ENCODE measurements at places on chromosomes 5 and 9.

- DNase-seq: no peak
Observed at GRCh38 chr5:72187388-72188075, 80.3 kb downstream of the MAP1B start.

DNA sequence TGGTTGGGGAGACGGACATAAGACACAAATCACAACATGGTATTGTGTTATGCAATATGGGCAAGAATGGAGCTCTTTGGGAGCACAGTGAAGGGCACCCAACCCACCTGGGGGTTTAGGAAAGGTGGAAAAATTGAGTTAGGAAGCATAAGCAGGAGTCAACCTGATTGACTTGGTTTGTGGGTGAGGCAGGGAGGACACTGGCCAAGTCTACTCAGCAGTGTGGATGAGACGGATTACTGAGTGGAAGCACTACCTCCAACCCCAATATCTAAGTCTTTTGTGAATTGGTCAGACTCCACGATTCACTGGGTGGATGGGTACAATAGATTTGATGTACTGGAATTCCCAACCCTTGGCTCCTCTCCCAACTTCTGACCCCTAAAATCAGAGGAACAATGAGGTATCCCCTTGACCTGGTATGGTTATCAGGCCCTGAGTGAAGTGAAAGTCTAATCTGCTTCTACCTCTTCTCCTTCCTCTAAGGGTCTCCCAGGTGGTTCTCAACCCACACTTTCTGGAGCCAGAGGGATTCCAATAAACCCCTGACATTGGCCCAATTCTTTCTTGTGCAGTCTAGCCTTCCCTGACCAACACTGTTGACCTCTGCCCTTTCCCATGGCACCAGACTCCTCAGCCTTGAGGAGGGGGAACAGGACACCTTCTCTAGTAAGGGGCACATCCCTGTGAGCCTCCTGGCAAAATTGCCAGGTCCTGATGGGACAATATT is 5.2 kb downstream of the EGR1 start:
- no peak for DNase-seq

DNA sequence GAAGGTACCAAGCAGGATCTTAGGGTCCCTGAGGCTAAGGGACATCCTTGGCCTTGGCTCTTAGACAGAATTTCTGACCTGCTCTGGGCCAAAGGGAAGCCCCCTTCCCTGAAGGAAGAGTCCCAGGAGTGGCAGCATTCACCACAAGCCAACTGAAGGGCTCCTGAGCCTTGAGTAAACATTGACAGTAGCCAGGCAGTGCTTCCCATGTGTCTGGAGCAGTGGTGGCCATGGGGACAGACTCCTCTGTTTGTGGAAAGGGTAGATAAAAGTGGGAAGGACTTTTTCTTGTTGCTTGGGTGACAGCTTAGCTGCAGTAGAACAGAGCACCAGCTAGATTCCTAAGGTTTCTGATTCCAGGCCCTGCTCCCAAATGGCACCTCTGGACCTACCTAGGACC is 61.4 kb upstream of the VLDLR start:
- no peak for DNase-seq

DNA sequence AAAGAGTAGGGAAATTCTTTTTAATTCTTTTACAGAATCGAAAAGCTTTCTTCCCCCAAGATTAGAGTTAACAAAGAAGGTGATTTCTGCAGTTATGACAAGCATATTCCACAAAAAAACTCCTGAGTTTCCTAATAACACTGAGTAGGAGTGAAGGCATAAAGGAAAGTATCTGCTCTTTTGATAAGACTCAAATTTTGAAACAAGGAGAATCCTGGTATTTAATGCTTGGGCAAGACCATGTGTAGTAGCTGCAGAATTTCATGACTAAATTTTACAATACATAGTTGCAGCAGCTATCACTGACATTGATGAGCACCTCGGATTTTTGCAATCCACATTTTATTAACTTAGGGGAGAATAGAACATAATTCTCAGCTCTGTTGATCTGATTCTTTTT is 92.6 kb downstream of the MARCHF3 start:
- no peak for DNase-seq

DNA sequence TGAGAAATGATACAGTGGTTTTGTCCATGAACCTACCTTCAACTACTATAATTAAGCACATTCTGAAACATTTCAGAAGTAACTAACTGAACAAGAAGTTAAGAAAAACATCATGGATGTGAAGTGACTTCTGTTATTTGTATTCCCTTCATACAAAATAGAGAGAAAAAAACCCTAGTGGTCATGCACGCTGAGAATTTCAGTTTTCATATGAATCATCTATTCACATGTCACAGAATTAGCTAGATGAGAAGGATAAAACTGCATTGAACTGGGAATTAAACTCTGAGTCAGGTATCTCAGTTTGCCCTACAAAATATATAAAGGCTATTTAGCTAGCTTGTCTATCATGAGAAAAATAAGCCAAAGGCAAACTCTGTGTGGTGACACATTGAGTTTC is 451.8 kb upstream of the FTMT start:
- no peak for DNase-seq

DNA sequence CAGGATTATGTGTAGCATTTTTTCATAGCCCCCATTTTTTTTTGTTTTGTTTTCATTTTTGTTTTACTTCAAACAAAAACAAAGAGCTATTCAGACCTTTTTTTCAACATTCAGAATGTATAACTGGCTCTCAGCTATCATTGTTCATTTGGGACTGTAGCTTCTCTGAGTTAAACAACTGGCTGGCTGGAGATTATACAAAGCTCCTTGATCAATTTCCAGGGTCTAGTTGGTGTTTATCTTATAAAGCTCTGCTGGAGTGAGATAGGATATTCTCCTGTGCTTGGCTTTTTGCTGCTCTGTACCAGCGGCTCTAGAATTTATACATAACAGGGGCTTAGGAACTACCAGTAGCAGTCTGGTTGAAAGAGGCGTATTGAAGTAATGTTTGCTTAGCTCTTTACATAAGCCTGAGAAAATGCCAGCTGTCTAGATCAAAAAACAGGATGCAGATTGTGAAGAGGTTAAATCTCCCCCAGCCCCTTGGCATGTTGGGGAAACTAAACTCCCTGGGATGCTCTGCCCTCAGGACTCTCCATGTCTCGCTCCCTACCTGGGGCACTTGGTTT is 15.2 kb downstream of the GARNL3 start:
- DNase-seq: no peak

DNA sequence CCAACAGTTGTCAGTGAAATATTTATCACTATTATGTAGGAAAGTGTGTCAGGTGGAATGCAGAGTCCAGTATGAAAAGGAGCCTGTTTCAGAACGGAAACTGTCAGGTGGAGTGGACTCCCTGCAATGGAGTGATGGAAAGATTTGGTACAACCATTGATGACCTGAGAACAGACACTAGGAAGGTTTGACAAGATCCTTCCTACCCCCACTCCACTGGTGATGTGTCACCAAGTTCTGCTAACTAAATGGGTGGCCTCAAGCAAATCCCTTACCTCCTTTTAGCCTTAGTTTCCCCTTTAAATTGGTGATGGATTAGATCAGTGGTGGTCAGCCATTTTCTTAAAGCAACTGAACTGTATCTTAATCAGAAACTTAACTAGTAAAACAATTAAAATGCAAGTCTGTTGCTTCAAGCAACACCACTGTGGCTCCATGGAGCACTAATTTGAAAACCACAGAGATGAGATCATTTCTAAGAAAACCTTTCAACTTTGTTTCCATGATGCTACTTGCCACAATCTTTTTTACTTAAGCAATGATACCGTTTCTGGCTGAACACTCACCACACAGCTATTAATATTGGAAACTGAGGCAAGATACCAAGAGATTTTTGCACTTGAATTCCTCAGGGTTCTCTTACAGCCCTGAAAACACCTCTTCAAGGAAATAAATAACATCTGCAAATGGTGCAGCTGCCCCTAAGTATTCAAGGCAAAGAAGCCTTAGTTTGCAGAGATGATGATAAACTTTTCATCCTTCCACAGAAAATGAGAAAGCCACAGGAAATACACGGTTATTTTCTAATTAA is 140.6 kb downstream of the ERCC6L2 start:
- DNase-seq: no peak

DNA sequence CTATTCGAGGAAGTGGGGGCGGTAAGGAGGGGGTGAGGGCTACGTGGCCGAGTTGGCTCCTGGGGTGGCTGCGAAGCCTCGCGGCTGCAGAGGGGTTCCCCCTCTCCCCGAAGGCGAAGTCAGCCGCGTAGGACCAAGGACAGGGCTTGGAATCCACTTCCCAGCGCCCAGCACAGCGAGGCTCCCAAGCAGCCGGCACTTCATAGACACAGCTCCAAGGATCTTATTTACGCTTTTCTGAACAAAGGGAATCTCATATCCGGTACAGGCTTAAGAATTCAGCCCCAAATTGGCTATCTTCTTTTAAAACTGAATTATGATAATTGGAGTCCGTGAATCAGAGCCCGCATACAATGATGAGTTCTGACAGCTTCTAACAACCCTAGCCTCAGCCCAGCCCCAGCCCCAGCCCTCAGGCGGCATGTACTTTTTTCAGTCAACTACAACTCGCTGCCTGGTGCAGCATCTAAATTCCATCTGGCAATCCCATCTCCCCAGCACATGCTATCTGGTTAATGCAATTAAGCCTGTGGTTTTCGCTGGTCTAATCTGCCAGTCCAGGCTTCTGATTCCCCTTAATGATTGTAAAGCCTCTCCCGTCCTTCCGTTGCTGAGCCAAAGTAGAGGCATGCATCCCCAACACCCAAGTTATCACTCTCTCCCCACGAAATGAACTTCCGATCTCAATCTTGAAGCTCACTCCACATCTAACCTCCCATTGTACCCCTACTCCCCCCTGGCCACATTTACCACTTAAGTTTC is 1.0 kb downstream of the ELAVL2 start:
- no peak for DNase-seq

DNA sequence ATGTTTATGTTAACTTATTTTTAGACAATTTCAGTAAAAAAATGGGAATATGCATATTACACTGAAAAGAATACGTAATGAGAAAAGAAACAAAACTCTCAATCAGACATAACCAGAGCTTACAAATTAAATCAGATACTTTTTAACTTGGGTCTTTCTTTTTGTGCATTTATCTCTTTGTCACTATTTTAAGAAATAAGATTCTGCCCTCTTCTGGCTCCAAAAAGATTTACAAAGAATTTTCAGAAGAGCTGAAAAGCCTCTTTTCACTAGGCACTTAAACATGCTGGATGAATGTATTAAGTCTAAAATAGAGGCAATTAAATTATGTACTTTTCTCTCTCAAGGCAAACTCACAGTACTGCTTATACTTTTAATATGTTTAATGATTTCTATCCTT is 55.5 kb downstream of the CEP120 start:
- DNase-seq: no peak

DNA sequence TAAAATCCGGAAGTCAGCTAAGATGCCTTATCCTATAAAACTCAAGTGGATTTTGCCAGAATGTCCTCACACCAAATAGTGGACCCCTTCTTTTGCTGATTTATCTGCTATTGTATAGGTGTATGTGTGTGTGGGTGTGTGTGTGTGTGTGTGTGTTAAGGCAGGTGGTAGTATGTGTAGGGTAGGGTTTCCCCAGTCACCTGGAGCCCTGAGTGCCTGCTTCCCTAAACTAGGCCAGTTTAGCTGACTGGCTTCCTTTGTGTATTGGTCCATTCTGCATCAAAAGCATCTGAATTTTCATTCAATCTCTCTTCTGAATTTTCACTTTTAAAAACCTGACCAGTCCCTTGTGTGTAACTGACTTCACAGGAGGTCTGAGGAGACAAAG is 42.2 kb upstream of the LCP2 start:
- DNase-seq: no peak

DNA sequence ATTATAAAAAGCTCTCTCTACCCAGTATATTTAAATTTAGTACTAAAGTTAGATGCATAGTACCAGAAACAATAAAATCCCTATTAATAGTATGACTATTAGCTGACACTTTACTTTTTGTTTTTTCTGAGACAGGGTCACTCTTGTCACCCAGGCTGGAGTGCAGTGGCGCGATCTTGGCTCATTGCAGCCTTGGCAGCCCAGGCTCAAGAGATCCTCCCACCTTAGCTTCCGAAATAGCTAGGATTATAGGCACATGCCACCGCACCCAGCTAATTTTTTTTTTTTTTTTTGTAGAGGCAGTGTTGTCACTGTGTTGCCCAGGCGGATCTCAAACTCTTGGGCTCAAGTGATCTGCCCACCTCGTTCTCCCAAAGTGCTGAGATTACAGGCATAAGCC is 8.0 kb downstream of the CCNG1 start:
- DNase-seq: no peak

GRCh38 chr9:87803623-87804345 is 77.9 kb downstream of the CTSL start:
- DNase-seq: no peak

GRCh38 chr5:124901081-124901480 is 154.6 kb upstream of the ZNF608 start:
- DNase-seq: no peak

- no peak for DNase-seq
Observed at GRCh38 chr9:69207503-69207902, 33.4 kb downstream of the TJP2 start.

DNA sequence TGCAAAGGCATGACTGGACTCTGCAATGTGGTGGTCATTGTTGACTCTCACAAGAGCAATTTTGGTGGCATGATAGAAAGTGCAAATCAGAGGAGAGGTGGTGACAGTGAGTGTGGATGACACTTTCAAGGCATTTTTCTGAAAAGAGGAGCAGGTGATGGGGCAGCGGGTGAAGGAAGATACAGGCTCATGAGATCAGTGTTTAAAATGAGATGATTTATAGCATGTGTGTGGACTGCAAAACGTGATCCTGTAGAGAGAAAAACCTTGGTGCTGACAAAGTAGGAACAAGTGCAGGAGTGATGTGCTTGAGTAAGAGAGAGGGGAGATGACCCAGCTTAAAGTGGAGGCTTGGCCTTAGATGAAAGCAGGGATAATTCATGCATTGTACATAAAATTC is 171.2 kb upstream of the PPP2R2B start:
- DNase-seq: no peak

GRCh38 chr5:90830058-90830457 is 271.5 kb downstream of the ADGRV1 start:
- DNase-seq: no peak

DNA sequence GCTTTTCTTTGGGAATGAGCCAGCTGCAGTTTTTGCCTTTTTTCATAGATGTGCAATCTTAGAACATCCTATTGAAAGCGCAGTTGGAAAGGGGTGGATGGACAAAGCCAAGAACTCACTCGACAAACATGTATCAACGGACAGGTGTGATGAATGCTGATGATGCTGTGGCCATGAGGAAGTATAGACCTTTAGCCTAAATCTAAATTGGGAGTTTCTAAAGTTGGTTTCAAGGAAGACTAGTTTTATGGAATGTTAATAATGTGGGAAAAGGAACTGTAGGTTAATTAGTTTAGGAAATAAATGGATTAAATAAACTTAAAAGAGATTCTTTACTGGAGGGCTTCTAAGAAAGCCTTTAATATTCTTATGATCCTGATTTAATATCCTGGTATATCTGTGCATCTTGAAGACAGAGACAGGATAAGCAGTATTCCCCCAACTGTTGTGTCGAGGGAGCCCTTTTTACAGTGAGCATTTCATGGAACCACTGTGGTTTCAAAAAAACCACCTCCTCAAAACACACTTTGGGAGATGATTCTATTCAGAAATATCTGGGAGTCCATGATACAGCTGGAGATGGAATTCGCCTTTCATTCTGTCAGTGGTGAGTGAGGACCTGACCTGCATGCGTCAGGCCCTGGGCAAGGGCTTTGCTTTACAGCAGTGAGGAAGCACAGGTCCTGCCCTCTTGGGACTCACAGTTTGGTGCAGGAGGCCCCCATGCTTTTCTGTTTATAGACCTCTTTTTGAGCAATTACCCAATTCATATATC is 82.6 kb downstream of the AOPEP start:
- DNase-seq: no peak

Data from stimulated activated CD8-positive, alpha-beta memory T cell treated with anti-CD3 and anti-CD28 coated beads, Interleukin-4, amount 100 ng/mL, for 4 hours (primary cell).